ENCODE measurements at places on chromosomes 1 and 21. TPM values are rescaled to one million over a fixed set of nuclear protein-coding genes. Genes with fewer than 3 reads are reported as not detected.

BRDT gene
- not detected for total RNA-seq

RGS8 gene
- not detected for total RNA-seq

- no peak for DNase-seq
Measured at GRCh38 chr1:208351838-208352237, 107.7 kb upstream of the PLXNA2 start.

GRCh38 chr21:38520511-38520910, 22.2 kb upstream of the ERG start:
- DNase-seq, result no peak

TSPAN2 gene
- total RNA-seq, result 1.1 TPM

GRCh38 chr1:214216779-214217178, 64.2 kb upstream of the SMYD2 start:
- no peak for DNase-seq

CLCNKA gene
- total RNA-seq, result not detected

- DNase-seq, result no peak
Measured at GRCh38 chr1:198295225-198295624, 138.4 kb downstream of the NEK7 start.

DNA sequence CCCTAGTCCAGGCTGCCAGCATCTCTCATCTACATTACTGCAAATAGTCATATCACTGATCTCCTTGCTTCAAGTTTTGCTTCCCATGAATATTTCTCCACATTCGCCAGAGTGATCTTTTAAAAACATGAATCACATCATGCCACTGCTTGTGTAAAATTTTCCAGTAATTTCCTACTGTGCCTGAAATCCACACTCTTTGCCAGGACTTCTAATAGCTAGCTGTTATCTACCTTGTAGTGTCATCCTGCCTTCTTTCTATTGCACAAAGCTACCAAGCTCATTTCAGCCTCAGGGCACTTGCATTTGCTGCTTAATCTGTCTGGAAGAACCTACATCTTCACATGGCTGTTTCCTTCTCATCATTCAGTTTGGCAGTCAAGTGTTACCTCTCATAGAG, 33.9 kb upstream of the ZNF362 start:
- DNase-seq, result no peak

DNA sequence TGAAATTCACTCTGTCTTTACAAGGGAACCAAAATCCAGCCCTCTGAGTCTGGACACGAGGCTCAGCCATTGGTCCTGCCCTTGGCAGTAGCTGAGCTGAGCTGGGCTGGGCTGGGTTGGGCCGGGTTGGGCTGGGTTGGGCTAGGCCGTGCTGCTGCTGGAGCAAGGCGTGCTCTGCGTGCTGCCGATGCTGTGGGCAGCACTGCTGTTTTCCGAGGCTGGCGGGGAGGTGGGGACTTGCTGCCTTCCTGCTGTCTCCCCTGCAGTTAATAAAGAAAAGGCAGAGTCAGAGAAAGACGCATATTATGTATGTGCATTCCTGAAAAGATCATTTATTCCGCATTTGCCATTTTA, 182.9 kb downstream of the CDC7 start:
- DNase-seq, result no peak

DNA sequence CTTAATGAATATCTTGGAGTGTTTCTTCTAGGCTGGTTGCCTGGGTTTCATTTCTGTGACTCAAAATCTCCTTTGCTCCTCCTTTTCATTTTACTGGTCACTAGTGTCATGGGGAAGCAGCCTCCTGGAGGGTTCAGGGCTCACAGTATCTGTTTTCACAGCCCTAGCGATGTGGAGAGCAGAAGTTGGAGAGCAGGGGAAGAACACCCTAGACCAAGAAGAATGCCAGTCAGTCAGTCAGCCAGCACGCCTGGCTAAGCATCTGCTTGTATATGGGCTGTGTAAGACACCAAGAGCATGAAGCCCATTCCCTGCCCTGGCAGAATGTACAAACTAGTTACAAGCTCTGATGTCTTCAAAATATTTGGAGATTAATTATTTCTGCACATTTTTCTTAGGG, 7.9 kb downstream of the RXRG start:
- no peak for DNase-seq

GRCh38 chr1:232704694-232705680, 75.1 kb upstream of the SIPA1L2 start:
- DNase-seq, result no peak

VHLL gene
- total RNA-seq, result not detected

- DNase-seq, result no peak
Measured at GRCh38 chr1:31707711-31708110, 3.9 kb upstream of the COL16A1 start.

DNA sequence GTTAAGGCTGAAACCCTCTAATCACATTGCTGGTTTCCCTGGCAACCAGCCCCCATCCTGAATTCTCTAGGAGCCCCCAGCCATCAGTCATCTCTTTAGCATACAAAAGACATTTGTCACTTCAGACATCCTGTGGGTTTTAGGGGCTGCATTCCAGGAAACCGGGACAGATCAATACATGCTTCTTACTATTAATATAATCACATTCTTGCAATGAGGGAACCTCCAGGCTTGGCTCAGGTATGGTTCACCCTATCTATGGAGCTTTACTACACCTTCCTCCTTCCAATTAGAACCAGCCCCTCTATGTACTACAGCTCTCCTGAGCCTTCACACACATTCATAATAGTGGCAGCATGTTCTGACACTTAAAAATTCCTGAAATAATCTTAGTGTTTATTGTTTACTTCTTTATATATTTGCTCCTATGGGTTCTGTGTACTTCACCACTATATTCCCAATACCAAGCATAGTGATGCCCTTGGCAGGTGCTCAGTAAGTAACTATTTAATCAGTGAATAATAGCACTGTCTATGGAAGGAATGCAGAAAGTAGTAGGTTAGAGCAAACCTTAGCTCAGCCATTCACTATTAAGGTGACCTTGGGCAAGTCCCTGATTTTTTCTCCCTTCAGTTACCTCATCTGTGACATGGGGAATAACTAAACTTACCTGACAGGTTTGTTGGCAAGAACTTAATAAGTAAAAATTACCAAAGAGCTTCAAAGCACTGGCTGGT, 59.6 kb downstream of the ZNF678 start:
- no peak for DNase-seq

DNA sequence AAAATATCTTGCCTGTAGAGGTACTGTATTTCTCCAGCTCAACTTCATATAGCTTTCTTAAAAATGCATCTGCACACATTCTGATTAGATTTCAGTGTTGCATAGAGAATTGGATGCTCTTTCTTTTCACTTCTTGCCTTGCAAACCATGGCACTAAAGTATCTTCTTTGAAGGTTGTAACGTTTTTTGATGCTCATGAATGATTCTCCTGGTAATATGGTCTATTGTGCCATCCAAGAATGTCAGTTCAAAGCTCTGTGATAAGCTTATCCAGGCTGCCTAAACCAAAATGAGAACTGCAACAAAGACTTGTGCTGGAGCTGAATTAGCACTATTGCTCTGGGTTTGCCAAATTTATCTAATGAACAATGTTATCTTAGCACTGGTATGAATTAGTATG, 1.9 kb downstream of the SGIP1 start:
- DNase-seq, result no peak

DNA sequence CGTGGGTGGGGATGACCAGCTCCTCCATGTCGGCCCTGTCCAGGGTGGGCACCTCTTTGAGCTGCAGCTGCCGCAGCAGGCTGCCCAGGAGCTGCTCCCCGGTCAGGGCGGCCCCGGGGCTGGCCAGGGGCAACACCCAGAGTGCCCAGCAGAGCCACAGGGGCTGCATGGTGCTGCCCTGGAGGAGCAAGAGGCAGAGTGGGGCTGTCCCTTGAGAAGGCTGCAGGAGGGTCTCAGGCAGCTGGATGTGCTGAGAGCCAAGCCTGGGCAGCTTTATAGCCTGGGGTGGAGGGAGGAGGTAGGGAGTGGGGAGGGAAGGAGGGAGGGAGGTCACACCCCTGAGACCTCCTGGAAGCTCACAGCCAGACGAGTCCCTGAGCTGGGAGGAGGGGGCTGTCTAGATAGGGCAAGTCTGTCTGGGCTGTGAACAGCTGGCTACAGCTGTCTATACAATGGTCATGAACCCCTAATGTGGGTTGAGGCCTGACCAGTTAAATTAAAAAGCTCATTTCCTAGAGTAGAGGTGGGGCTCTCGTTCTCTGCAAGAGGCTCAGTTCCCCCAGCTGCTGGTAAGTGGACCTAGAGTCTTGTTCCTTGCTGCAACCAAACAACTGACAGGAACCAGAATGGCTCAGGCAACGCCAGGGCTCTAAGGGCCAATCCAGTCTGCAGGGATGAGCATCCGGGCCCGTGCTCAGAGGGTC, at the start of gene LEFTY1:
TSS of gene LEFTY1 (minus strand) at position 249 of the 704 bp plus-strand sequence. CDS start at position 169, 80 bp downstream.
- no peak for DNase-seq

SDC3 gene
- 15.7 TPM for total RNA-seq

DNA sequence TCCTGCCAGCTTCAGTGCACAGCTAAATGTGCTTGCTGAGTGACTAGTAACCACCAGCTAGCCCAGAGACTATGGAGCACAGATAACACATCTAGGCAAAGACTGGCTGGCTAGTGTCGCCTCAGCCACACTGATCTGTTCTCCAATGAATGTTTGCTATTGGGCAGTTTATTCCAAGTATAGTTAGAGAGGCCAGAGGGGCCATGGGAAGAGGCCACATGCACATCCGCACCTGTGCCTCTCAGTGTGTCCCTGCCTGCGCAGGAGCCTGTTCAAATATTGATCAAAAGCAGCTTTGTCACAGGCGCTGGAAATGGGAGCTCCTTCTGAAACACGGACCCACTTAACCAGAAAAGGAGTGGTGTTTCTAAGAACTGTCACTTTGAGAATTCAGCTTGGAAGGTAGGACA, 51.3 kb upstream of the ATP1A1 start:
- no peak for DNase-seq

DNA sequence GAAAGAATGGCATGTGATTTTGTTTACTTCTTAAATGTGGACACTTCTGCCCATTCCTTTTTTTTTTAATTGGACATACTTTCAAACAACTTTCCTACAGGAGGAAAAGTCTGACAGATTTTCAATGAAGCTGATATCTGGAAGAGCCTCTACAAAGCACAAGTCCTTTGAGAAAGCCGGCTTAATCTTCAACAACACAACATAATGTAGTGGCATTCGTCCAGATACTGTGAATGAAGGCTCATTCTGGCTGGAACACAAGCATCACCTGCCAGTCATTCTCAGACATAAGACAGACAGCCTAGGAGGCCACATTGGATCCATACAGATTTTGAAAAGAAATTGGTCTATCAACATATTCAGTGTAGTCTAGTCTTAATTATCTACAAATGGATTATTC, 4.9 kb downstream of the OTUD7B start:
- DNase-seq, result no peak

SPRR1B gene
- 247 TPM for total RNA-seq

GRCh38 chr1:31954607-31955283, 16.6 kb upstream of the PTP4A2 start:
- DNase-seq, result peak; percentile 93

GRCh38 chr1:112317611-112318062, 78.4 kb upstream of the CTTNBP2NL start:
- DNase-seq, result no peak

DNA sequence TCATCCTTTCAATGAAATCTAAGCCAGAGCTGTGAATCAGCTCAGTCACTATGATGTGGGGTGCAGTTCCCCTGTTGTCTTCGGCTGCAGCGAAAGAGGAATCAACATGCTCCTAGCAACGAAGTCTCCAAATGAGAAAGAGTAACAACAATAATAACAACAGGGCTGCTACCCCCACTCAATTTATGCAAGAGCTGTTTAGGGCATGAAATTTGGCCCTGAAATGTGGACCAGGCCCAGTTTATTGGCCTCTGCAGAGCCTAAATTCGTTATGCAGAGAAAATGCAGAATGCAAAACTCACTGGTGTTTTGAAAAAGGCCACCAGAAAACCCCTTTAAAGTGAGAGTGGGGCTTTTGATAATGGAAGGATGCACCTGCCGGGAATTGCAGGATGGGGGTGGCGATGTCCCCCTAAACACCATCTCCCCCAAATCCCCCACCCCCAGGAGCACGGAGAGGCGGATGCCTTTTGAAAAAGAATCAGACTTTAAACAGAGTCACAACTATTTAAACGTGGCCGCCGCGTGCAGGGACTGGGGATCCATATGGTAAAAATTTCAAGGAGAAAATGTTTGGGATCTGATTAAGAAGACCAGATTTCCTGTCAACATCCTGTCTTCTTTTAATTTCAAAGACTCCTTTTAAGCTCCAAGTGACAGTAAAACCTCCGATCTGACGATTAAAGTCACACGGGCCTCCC, 1.9 kb downstream of the RUNX3 start:
- no peak for DNase-seq

DNA sequence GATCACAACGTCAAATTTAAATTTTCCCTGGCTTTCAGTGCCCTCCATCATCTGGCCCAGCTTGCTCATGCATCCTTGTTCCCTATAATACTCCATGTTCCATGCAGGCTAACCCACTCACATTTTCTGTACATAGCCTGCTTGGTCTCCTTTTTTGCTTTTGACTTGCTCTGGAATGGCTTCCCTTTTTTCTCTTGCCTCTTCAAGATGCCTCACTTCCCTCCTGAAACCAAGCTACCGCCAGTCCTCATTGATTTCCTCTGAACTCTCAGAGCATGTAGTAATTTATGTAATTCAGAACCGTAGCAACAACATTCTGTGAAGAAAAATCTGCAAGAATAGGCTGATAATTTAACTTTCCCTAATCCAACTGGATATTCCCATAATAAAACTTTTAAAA, 10.3 kb downstream of the CAP1 start:
- no peak for DNase-seq

DNA sequence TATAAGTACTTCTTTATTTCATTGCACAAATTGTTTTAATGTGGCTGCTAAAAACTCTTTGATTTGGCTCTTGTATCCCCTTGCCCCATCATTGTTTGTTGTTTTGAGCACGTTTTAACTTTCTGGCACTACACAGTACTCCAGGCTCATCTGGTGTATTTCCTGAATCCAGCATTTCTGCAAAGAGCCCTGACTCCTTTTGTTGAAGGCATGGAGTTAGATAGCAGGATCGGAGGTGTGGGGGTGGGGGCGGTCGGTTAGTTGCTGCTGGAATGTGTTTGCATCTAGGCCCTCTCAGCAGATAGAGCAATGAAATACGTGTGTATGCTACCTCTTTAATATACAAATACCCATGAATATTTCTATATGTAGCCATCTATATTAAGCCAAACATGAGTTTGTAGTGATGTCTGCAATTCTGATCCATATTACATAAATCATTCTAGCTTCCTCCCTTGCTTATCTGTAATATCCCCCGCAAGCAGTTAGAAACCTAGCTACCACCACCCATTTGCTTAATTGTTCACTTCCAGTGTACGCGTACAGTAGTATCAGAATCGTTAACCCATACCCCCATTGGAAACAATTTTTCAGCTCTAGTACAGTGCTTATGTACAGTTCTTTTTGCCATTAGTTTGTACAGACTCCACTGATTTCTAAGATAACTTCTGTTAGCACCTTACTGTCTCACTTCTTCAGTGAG, 106.0 kb downstream of the NOS1AP start:
- no peak for DNase-seq

GRCh38 chr1:66540434-66541032, 6.6 kb downstream of the SGIP1 start:
- no peak for DNase-seq
